ENCODE measurements at places on chromosomes 11 and 22.
A peak's percentile ranks its signal among the peaks of the same experiment; 100 is the strongest.

DNA sequence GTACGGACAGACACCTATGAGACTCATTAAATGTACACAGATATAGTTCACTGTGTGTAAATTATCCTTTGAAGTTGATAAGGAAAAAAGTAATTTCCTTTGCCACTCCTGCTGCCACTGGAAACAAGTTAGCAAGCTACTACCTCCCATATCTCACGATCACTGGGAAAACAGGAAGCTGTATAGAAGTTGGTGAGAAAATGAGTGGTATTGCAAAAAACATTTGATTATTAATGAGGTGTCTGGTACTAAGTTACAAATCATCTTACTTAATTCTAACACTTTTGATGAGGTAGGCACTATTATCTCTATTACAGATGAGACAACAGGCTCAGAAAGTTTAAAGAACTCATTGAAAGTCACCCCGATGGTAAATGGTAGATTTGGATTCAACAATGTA lies 68.5 kb downstream of the GAB2 start:
- DNase-seq, result no peak

DNA sequence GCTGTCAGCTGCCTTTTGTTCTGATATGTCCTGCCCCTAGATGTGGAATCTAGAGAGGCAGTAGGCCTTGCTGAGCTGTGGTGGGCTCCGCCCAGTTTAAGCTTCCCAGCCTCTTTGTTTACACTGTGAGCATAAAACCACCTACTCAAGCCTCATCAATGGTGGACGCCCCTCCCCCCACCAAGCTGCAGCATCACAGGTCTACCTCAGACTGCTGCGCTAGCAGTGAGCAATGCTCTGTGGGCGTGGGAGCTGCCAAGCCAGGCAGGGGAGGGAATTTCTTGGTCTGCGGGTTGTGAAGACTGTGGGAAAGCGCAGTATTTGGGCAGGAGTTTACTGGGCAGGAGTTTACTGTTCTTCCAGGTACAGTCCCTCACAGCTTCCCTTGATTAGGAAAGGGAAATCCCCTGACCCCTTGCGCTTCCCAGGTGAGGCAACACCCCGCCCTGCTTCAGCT lies 98.5 kb downstream of the SMCO4 start:
- DNase-seq, result peak; percentile 48

GRCh38 chr11:24754406-24754805 lies 257.6 kb downstream of the LUZP2 start:
- no peak for DNase-seq

DNA sequence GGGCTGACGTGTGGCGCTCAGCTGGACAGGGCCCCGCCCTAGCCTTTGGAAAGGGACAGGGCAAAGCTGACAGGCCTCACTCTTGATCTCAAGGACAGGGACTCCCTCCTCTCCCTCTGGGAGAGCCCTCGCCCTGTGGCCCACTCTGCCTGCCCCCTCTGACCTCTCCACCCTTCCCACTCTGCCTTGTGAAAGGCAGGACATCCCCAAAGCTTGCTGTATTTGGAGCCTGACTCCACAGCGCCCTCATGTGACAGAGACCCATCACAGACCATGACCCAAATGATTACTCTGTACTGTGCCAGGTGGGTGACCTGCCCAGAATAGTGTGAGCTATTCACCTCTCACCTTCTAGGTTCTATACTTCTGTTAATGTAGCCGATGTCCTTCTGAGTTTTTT lies 18.8 kb downstream of the P2RY2 start:
- no peak for DNase-seq

DNA sequence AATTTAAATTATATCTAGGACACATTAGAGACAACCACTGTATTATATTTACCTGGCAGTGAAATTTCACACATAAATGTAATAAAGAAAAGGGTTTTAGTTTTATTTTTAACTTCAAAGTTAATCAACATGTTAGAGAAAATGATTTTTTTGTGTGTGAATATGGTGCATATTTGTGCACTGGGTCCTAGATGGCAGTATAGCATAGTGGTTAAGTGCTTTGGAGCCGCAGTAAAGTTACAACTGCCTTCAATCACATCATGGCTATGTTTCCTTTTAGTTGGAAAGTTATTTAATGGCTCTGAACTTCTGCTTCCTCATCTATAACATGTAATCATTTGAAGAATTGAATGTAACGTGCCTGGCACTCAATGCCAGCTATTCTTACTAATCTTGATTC lies 108.9 kb upstream of the DDI1 start:
- DNase-seq, result no peak

DNA sequence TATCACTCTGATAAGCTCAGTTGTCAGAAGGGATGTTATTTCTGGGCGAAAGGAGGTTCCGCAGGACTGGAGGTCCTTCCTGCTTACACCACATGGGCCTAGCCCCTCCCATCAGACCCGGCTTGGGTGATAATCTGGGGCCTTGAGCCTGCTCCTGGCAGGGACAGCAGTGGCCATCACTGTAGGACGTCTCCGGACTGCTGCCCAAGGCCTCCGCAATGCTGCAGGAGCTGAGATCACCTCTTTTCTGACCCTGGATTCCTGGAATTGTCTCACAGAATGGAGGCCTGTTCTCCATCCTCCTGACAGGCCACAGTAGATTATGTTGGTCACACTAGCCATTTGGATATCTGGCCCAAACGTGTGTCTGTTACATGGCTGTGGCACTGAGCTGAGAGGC lies 9.2 kb upstream of the BIK start:
- DNase-seq, result no peak

- no peak for DNase-seq
These were observed 91.7 kb downstream of the BLID start for GRCh38 chr11:122024278-122024677.

DNA sequence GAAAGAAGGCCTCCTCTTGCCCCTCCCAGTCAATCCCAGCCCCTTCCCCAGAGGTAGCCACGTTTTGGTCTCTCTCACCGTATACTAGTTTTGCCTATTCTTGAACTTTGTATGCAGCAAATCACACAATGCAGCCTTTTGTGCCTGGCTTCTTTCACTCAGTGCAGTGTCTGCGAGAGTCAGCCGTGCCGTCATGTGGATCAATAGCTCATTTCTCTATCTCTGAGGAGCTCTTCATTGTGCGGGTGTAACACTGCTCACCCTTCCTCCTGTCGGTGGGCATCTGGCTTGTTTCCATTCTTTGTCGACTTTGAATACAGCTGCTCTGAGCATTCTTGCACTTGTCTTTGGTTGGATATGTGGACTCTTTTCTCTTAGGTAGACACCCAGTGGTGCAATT lies 146.5 kb downstream of the CACNA1I start:
- no peak for DNase-seq

- no peak for DNase-seq
These were observed 64.3 kb upstream of the NAV2 start for GRCh38 chr11:19648321-19648720.

- DNase-seq, result no peak
These were observed 75.4 kb upstream of the RTL6 start for GRCh38 chr22:44573451-44573850.

GRCh38 chr11:122170815-122171475 lies 54.9 kb upstream of the BLID start:
- no peak for DNase-seq

GRCh38 chr11:121351083-121351630 lies 58.6 kb downstream of the SC5D start:
- DNase-seq, result no peak

DNA sequence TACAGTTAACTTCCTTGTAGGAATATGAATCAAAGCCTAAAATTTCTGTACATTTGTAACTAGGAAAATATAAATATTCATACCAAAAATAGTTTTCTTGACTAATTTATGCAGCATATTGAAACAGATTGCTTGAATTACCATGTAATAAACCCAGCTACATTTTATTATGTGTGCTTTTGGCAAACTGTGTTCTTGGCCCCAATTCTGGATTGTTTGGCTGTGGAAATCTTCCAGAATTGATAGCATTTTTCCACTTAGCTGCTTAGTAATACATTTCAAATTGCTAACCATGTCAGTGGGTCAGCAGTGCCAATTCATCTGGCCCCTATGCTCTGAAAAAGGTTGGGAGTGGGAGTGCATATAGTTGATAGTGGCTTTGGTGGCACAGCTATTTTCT lies 32.3 kb downstream of the PDHX start:
- no peak for DNase-seq

GRCh38 chr11:114066046-114066648 lies 6.6 kb downstream of the ZBTB16 start:
- DNase-seq, result no peak

DNA sequence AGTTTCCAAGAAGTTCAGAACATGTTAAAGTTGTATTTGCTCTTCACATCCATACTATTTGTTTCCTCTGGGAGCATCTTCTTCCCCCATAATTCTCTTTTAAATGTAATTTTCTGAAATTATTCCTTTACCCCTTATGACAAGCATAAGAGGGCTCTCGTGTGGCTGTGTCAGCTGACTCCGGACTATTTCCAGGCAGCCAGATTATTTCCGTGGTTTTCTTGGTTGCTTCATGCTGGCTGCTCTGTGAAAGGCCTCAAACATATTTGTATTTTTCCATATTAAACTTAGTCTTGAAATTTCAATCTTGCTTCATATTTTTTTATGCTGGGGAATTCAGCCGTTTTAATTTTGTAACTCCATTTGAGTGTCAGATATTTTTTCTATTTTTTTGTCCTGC lies 2.8 kb upstream of the MMP1 start:
- DNase-seq, result no peak

DNA sequence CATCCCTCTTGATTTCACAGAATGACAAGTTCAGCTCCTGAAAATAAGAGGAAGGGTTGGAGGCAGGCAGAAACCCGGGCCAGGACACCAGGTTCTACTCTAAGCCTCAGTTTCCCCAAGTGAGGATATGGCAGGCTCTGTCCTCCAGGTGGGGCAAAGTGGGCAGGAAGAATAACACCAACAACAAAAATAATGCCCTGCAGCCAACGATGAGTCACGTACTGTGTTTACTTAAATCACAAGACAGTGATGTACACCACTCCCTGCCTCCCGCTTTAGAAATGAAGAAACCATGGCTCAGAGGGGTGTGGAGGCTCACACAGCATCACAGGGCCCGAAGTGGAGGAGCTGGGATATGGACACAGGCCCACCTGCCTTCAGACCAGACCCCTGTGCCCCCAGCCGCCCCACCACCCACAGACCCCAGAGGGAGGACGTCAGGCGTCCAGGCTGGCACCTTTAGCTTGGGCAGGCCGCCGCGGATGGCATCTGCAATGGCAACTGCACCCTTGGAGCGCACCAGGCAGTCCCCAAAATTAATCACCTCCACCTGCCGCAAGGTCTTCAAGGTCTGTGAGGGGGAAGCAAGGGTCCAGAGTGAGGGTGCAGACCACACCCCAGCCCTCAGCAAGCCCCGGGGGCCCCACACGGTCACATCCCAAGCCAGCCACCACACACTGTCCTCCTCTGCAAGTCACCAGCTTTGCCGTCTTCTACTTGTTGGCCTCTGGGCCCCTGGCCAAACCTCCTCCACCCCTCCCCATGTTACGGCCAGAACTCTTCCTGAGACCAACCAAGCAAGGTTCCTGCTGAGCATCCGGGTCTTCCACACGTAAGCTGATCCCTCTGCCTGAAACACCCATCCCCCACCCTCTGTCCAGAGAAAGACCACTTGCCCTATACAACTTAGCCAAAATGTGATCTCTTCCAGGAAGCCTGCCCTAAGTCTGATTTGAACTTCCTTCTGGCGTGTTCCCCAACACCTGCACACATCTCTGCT lies 15.8 kb upstream of the CHADL start:
- DNase-seq, result no peak

GRCh38 chr11:12222055-12222792 lies 111.8 kb downstream of the MICAL2 start:
- no peak for DNase-seq

GRCh38 chr22:46162771-46163556 lies 12.6 kb downstream of the PPARA start:
- DNase-seq, result no peak

DNA sequence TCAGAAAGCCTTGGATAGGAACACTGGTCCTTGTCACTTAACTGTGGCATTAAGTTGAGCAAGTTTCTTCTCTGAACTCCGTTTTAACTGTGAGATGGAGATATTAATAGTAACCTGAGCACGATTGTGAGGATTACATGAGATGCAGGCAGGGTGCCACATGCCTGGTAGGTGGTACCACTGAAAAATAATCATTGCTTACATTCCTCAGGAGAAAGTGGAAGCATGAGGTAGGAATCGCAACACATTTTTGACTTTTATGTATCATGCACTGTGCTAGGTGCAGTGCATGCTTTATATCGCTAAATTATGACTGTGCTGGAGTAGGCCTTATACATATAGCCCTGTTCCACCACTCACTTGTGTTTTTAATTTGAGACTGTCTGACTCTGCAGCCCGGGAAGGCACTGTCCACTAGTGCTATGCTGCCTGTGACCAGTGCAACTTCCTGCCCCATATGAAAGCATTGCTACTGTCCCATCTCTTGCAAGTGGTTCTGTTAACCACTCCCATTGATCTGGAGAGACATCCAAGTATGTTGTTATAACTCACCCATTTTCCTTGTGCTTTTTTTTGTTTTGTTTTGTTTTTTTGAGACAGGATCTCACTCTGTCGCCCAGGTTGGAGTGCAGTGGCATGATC lies 1.0 kb downstream of the UQCR10 start:
- DNase-seq, result no peak

DNA sequence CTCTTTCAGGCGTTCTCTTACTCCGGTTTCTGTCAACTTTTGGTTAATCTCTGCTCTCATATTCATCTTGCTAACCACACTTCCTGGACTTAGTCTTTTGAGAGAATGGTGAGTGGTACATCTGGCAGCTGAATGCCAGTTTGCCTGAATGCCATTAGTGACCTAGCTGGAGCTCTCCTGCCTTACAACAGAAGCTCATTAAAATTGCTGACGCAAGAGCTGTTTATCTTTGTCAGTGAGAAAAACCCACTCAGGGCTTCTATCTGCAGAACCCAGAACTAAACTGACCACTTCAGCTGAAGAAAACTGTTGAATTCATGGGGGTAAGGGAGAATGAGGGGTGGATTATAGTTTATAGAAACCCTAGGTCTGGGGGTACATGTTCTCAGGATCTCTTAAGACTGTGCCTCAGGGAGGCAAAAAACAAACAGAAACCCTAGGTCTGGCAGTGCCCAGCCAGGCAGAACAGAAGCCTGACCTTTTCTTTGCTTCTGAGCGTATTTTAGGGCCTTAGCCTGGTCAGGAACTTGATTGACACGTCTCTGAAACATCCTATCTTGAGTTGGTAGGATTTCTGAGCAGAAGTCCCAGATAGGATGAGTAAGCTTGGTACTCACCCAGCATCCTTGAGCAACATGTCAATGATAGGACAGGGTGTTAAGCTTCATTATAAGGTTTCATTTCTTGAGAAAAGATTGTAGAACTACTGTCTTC lies 52.8 kb upstream of the YWHAH start:
- no peak for DNase-seq

- DNase-seq, result no peak
These were observed 63.4 kb downstream of the NRXN2 start for GRCh38 chr11:64659417-64660144.

DNA sequence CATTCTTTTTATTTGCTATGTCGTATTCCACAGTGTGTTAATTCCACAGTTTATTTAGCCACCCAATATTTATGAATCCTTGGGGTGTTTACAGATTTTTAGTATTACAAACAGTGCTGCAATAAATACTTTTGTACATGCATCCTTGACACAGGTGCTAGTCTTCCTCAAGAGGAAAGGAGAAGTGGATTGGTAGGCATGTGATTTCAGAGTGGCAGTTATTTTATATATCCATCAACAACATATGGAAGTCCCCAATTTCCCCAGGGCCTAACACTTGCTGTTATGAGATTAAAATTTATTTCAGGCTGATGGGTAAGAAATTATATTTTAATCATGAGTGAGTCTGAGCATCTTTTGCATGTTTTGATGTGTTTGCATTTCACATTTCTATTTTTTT lies 17.9 kb downstream of the TRIM44 start:
- no peak for DNase-seq

Measured in NCI-H187 treated with DMSO at 0.1 percent for 48 hours (cell line).